ENCODE measurements at places on chromosomes 6 and 20. TPM values are rescaled to one million over a fixed set of nuclear protein-coding genes. Genes with fewer than 3 reads are reported as not detected.

Gene ELOVL5
- total RNA-seq, result 50.8 TPM

DNA sequence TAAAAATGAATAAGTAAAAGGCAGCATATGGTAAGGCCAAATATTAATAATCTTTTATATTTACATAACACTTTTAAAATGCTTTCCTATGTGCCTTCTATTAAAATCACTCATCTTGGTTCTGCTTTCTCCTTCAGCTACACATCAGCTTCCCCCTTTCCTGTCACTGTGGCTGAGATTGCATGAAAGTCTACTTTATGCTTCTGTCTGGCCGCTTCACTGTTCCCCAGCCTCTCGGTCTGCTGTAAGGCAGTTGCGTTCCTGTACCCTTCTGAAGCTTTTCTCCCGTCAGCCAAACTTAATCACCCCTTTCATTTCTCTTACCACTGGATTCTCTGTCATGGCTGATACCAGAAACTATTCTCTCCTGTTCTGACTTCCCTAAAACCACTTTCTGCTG, 34.6 kb downstream of the SOX4 start:
- no peak for DNase-seq

- DNase-seq, result no peak
These were observed 368.1 kb upstream of the MARCKS start for GRCh38 chr6:113488812-113489685.

- no peak for DNase-seq
These were observed 10.2 kb upstream of the MROH8 start for GRCh38 chr20:37189416-37190016.

Gene ARMH2
- total RNA-seq, result not detected

- no peak for DNase-seq
These were observed 91.9 kb downstream of the CDKAL1 start for GRCh38 chr6:20626165-20626564.

Gene ABHD16A
- 24.8 TPM for total RNA-seq

DNA sequence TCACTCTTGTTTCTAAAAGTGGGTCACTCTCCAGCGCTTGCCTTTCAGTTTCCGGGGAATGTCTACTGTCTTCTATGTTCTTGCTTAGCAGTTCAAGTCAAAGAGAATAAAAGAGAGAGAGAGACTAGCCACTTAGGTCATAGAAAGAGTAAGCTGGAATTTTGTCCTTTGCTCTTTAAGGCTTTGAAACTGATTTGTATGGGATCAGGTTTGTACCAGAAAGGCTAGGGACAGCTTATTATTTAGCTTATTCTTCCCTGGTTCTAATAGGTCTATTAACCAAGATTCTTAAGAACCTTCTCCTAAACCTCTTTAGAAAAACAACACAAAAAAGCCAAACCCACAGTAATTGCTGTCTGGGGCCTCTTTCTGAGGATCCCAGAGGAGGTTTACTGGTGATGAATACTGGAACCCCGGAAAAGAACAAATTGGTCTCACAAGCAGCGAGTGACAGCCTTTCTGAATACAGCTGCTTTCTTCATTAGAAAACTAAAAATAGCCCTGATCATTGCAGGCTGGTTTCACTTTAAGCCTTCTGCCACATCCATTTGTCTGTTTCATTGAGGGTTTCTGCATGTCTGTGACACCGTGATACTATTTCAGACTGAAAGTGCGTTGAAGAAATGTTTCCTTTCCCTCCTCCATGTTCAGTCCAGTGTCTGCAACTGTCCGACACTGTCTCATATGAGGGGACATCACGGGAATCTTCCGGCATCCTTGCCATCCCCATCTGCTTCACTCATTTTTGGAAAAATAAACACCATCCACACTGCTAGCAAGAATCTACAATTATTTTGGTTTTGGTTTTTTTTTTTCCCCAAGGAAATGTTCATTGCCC, 75.1 kb upstream of the ATXN1 start:
- no peak for DNase-seq

Gene ATP6V1G2
- 1.5 TPM for total RNA-seq

Gene IL20RA
- total RNA-seq, result not detected

Gene USP49
- total RNA-seq, result 3.7 TPM

DNA sequence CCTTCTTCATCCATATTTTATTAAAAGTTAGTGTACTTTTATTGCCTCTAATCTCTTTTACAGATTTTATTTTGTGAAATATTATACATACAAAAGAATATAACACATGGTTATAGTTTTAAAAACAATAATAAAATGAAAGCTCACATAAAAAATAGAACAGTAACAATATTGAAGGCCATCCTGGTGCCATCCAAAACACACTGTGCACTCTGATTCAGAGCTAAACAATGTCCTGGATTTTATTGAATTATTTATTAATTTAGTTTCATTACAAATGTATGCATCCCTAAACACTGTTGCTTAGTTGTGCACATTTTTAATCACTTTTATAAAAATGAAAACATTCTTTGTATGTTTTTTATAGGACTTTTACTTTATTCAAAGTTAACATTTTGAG, 32.9 kb downstream of the RNF217 start:
- DNase-seq, result no peak

Gene TLDC2
- total RNA-seq, result not detected

GRCh38 chr6:14077193-14077867, 40.2 kb upstream of the CD83 start:
- DNase-seq, result no peak

Gene AKAP12
- 87.8 TPM for total RNA-seq

Gene MUC21
- not detected for total RNA-seq

- no peak for DNase-seq
These were observed 29.6 kb downstream of the PTK7 start for GRCh38 chr6:43105538-43106222.

Gene FYN
- total RNA-seq, result 58.0 TPM

Gene JAG1
- 283 TPM for total RNA-seq

- no peak for DNase-seq
These were observed 96.7 kb downstream of the SLC22A23 start for GRCh38 chr6:3359973-3360726.

- no peak for DNase-seq
These were observed at the start of gene SLC22A2 for GRCh38 chr6:160258346-160259142. SLC22A2 (minus strand) TSS chr6:160258821; CDS start chr6:160258757, 64 bp downstream.

DNA sequence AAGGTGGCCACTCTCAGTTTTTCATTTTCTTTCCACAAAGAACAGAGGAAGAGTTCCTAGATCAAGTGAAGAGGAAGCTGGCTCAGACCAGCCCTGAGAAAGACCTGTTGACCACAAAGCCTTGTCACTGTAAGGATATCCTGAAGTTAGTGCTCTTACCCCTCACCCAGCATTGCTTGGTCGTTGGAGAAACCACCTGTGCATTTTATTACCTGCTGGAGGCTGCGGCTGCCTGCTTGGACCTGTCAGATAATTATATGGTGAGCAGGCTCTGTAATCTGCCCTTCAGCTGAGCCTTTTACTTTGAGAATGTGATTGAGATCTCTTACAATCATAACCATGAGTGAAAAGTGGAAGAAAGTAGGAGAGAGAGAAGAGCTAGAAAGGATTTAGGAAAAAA, 21.9 kb downstream of the TREML1 start:
- peak; percentile 58 for DNase-seq

DNA sequence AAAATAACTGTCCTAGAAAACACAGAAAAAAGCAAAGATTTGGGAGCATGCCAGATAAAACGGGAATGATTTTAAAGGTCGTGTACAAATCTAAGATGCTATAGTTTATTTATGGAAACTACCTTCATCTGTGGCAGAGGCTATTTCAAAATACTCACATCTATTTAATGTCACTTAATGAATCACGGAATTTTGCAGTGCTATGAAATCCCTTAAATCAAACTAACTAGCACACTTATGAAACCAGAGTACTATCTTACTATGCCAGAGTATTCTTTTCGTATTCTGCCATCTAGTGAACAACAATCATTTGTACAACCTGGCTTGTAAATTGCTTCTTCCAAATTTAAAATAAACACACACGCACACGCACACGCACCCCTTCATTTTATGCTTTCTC, 77.9 kb upstream of the BMP5 start:
- DNase-seq, result peak; percentile 36

DNA sequence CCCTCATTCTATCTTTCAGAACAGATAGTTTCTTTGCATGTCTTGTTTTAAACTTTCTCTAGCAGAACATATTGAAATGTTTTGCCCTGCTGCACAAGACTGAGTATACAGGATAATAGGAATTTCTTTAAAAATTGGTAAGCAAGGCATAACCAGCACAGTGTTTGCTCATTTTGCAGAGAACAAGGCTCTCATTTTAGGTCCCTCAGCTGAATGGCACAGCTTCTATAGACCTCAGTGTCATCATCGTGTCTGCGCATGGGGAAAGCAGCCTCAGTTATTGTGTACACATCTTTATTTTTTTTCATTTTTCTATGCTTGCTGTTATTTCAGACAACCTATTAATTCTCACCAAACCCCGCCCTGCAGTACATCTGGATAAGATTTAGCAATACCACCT, 35.7 kb downstream of the TTI1 start:
- DNase-seq, result no peak
